ENCODE measurements at places on chromosomes 3 and 15.

DNA sequence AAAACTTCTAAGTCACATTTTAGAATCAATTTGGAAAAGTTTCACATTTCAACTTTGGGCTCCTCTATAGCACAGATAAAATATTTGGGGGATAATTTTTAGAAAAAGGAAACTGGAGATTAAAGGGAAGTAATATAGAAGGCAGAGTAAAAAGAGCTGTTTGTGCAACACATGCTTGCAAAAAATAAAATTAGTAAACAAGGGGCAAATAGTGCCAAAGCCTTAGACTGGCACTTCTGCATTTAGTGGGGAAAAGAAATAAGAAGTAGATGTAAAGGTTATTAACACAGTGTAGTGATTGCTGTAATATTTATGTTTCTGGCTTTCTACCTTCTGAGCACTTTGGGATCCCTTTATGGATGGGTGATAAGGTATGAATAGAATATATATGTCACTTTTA, 246.6 kb downstream of the CBLB start:
- DNase-seq, result no peak
- H3K27me3 ChIP-seq, result no peaks in the 10 kb centered on the region
- H3K4me1 ChIP-seq, result no peaks in the 10 kb centered on the region
- H3K4me3 ChIP-seq, result no peak overlapping the region
- no peaks in the 10 kb centered on the region for H3K36me3 ChIP-seq

DNA sequence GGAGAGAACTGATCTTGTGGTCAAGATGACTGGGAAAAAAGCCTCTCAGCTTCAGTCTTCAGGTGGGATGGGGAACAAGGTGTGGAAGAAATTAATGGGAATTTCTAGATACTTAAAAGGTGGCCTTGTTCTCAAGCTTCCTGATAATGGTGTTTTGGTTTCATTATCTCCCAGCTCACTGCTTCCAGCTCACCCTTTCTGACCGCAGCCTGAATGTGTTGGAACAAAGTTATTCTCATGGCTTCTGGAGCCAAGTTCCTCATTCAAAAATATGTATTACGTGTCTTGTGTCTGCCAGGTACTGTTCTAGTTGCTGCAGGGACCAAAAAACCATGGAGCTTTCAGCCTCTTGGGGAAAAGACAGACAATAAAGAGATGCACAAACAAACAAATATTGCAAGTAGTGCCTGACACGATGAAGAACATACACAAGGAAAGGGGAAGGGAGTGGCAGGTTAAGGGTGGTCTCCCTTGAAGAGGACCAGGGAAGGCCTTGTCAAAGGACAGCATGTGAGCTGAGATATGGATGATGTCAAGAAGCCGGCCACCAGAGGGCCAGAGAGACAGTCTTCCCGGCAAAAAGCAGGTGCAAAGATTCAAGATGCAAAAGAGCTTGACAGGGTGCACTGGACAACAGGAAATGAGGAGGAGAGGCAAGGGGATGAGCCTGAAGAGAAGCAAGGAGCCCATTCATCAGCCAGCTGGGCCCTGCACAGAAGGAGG, 35.5 kb downstream of the ARRDC4 start:
- H3K4me3 ChIP-seq, result no peak overlapping the region
- H3K27ac ChIP-seq, result no peak overlapping the region
- peaks cover 4% of the 10 kb centered on the region for H3K4me1 ChIP-seq
- DNase-seq, result no peak

- DNase-seq, result peak; percentile 52
- no peak overlapping the region for H3K4me3 ChIP-seq
- no peaks in the 10 kb centered on the region for H3K27me3 ChIP-seq
- peaks cover 35% of the 10 kb centered on the region for H3K4me1 ChIP-seq
- peaks cover 25% of the 10 kb centered on the region for H3K36me3 ChIP-seq
These were observed 46.2 kb downstream of the PTH1R start for GRCh38 chr3:46923559-46924350.

GRCh38 chr3:166445865-166446264, 608.6 kb upstream of the BCHE start:
- H3K36me3 ChIP-seq, result no peaks in the 10 kb centered on the region
- no peaks in the 10 kb centered on the region for H3K27me3 ChIP-seq
- no peak for DNase-seq
- no peak overlapping the region for H3K27ac ChIP-seq
- H3K4me3 ChIP-seq, result no peak overlapping the region
- H3K4me1 ChIP-seq, result no peaks in the 10 kb centered on the region

- no peaks in the 10 kb centered on the region for H3K27me3 ChIP-seq
- peak within 1 kb of the TSS; percentile 95 for H3K4me3 ChIP-seq
- peaks cover 25% of the 10 kb centered on the region for H3K4me1 ChIP-seq
- H3K27ac ChIP-seq, result peak within 1 kb of the TSS; percentile 99
- peak; percentile 75 for DNase-seq
These were observed at the start of gene NR1D2 for GRCh38 chr3:23944861-23945662. Gene NR1D2 (plus strand): TSS chr3:23945286. CDS start chr3:23945579, 293 bp downstream.

DNA sequence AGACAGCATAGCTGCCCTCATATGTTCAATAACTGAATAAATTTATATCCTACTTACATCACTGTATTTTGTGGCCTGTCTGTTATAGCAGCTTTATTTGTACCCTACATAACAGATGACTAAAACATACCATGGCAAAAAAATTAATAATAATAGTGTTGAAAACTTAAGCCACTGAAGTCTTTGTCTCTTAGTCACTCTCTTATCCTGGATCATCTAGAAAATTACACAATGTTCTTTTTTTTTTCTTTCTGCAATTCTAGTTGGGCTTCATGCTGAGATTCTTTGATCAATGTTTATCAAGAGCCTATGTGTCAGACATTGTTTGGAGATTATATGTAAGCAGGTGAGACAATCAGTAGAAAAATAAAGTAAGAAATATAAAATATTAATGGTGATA, 519.3 kb upstream of the ARPP21 start:
- H3K27ac ChIP-seq, result no peak overlapping the region
- H3K4me1 ChIP-seq, result no peaks in the 10 kb centered on the region
- DNase-seq, result no peak
- no peaks in the 10 kb centered on the region for H3K36me3 ChIP-seq
- no peak overlapping the region for H3K4me3 ChIP-seq

DNA sequence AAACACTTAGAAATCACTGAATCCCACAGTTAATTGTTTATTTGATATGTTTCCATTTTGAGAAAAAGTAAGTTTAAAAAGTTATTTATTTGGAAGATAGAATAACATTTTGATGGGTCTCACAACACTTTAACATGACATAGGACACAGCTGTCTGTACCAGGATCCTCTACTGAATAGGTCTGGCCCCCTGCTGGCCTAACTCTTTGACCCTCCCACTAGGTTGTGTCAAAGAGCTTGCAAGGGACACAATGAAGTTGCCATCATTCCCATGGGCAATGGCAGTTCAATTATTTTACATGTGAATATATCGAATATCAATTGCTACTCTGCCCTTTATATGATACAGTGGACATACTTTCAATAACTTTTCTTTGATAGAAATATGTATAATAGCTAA, 138.9 kb downstream of the EPHA3 start:
- H3K4me3 ChIP-seq, result no peak overlapping the region
- no peaks in the 10 kb centered on the region for H3K4me1 ChIP-seq
- H3K27me3 ChIP-seq, result no peaks in the 10 kb centered on the region

DNA sequence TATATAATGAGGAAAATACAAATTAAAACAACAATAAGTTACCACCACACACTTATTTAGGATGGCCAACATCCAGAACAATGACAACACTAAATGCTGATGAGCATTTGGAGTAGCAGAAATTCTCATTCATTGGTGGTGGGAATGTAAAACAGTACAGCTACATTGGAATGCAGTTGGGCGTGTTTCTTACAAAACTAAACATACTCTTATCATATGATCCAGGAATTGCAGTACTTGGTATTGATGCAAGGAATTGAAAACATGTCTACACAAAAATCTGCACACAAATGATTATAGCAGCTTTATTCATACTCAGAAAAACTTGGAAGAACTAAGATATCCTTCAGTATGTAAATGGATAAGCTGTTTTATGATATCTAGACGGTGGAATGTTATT, 594.2 kb downstream of the ZBBX start:
- no peak overlapping the region for H3K4me3 ChIP-seq
- no peaks in the 10 kb centered on the region for H3K36me3 ChIP-seq
- H3K27me3 ChIP-seq, result no peaks in the 10 kb centered on the region

DNA sequence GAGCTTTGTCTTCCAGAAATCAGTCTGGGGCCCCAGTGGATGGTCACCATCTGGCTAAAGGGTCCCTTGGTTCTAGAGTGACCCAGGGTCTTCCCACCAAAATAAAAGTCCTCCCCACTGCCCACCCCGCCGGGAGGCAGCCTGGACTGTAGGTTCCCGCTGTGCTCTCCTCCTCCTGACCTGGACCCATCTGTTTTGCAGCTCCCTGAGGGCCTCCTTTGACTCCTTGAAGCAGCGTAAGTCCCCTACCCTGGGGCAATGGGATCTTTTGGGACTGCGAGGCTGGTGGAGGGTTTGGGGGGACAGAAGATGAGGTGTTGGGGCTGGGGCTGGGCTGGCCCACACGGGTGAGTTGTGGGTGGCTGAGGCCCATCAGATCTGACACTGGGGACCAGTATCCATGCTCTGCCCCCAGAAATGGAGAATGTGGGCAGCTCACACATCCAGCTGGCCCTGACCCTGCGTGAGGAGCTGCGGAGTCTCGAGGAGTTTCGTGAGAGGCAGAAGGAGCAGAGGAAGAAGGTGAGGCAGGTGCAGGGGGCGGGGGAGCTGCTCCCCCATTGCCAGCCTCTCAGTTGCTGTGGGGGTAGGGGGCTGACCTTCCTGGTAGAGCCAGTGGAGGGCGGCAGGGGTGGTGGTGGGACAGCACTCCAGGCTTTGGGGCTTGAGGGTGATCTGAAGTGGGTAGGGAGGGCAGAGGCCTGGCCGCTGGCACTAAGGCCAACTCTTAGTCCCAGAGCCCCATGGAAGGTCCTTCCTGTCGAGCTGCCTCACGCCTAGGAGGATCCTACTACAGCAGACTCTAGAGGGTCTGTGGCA, 30.4 kb downstream of the PSTPIP1 start:
- peaks cover 21% of the 10 kb centered on the region for H3K4me1 ChIP-seq
- no peak for DNase-seq
- H3K36me3 ChIP-seq, result peaks cover 9% of the 10 kb centered on the region
- H3K4me3 ChIP-seq, result no peak overlapping the region
- no peaks in the 10 kb centered on the region for H3K27me3 ChIP-seq

DNA sequence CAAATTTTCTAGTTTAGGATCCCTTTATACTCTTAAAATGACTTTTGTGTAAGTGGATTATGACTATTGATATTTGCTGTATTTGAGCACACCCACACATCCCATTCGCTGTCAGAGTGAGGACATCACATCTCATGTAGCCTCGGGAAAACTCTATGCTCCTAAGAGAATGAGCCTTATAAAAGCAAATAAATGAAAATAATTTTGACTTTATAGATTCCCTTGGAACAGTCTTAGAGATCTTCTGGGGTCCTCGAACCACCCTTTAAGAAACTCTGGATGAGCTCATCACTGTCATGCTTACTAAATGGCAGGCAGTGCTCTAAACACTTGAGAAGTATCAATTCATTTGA, 16.1 kb upstream of the EXOG start:
- H3K27ac ChIP-seq, result no peak overlapping the region
- H3K4me3 ChIP-seq, result no peak overlapping the region
- peaks cover 6% of the 10 kb centered on the region for H3K36me3 ChIP-seq
- no peaks in the 10 kb centered on the region for H3K4me1 ChIP-seq

- H3K4me1 ChIP-seq, result no peaks in the 10 kb centered on the region
- DNase-seq, result no peak
- no peaks in the 10 kb centered on the region for H3K36me3 ChIP-seq
- no peak overlapping the region for H3K4me3 ChIP-seq
- H3K27ac ChIP-seq, result no peak overlapping the region
These were observed 199.6 kb upstream of the NAALADL2 start for GRCh38 chr3:174659511-174659910.

DNA sequence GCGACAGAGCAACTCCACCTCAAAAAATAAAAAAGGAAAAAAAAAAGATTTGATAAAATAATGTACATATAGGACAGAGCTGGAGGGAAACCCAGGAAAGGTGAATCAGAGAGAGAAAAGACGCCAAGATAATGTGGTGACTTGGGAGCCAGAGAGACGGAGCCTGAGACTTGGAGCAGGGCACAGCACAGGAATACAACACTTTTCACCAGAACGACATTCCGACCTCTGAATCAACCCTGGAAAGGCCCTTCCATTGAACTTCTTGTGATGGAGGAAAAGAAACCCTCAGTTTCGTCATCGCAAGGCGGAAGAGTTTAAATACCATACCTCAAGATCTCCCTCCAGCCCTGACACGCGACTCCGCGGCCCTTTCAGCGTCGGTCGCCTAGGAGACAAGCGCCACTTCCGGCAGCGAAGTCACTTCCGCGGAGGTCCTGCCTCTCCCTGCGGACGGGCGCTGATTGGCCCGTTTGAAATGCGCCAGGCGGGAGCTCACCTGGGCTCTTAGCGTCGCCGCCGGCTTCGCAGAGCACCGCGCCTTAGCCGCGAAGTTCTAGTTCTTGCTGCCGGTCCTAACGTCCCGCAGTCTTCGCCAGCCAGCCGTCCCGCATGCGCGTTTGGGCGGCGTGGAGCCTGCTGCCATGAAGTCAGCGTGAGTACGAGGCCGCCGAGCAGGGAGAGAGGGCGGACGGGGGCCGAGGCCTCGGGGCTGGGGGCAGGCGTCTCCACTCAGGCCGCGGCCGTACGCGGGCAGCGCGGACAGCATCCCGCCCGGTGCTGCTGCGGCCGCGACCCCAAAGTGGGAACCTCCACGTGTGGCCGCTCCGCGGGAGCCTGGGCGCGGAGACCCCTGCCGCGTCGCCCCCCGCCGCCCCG, at the start of gene KIF23:
Gene KIF23 (plus strand): TSS at position 528 of the 879 bp plus-strand sequence. CDS start 117 bp downstream, at position 645.
- no peaks in the 10 kb centered on the region for H3K36me3 ChIP-seq
- H3K4me3 ChIP-seq, result peak within 1 kb of the TSS; percentile 88
- peaks cover 6% of the 10 kb centered on the region for H3K27me3 ChIP-seq
- peaks cover 7% of the 10 kb centered on the region for H3K4me1 ChIP-seq

DNA sequence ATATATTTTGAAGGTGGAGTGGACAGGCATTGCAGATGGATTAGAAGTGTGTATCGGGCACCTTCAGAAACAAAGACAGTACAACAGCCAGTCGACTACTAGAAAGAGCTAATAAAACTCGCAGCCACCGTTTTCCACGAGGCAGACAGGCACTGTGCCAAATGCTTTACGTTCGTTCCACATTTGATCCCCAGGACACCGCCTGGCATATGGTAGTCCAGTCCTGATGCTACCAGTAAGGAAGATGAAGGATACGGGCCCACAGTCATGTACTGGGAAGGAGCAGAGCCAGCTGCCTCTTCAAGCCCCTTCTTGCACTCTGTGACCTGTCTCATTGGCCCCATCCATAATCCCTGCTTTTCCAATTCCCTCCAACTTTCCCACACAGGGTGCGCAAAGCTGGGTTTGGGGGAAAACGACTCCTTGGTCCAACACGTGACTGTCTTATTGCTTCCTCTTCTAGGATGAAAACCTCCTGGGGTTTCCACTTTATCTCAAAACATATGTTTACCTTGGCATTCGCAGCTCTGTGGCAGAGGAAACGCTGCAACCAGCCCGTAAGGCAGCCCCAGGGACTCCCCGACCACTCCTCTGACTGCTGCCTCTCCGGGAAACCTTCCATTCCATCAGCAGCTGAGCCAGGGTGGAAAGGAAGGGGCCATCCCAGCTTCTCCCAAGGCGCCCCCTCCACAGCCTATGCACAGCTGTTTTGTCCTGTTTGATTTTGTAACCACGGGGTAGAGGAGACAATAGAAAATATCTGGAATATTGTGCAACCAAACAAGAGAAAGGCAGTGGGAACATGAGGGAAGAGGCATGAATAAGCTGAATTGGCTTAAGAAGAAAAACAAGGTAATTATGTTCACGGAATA, 107.4 kb downstream of the ADAMTS17 start:
- no peak overlapping the region for H3K27ac ChIP-seq
- no peaks in the 10 kb centered on the region for H3K4me1 ChIP-seq
- H3K27me3 ChIP-seq, result peaks cover 8% of the 10 kb centered on the region
- no peak for DNase-seq
- H3K36me3 ChIP-seq, result no peaks in the 10 kb centered on the region

GRCh38 chr3:1954632-1955031, 144.0 kb upstream of the CNTN4 start:
- H3K4me3 ChIP-seq, result no peak overlapping the region
- H3K27ac ChIP-seq, result no peak overlapping the region
- H3K36me3 ChIP-seq, result no peaks in the 10 kb centered on the region

Data from memory B cell (primary cell).